D341Med (cell line): ENCODE measurements at places on chromosomes 4 and X.

- no peak for DNase-seq
These were observed 22.0 kb upstream of the PHKA2 start for GRCh38 chrX:19005909-19006308.

DNA sequence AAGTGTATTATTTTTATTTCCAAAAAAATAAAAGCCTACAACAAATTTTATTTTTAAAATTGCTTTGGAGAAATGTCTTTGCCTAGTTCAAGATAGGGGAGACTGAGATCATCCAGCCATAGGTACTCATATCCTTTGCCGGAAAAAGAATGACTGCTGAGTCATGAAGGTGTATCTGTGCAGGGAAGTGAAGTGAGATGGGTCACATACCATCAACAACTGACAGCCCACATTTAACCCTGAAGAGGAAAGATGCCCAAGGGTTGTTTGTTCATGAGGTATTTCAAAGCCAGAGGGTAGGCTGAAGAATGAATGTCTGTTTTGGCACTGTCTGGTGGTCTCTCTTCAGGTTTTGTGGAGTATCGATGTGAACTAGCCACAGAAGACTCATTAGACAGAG lies 106.7 kb upstream of the TTC29 start:
- no peak for DNase-seq

DNA sequence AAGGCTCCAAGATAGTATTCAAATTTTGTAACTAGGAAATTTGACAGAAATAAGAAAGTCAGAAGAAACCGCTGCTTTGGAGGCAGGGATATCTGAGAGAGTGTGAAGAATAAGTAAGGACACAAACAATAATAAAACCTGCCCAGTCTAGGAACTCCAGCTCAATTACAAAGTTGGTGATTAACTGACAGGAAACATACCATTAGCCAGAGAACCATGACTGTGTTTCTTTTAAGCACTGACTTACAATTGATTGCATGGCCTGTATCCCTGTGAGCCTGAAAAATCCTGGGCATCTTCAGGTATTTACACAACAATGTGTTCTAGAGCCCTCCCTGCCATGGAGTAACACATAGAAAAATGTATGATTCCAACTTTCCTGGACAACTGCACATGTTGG lies 127.4 kb downstream of the GRIA3 start:
- DNase-seq: no peak

- peak; percentile 24 for DNase-seq
These were observed 21.8 kb downstream of the NOP14 start for GRCh38 chr4:2941138-2942036.

- DNase-seq: no peak
These were observed 98.9 kb downstream of the BCOR start for GRCh38 chrX:39998636-39999406.

DNA sequence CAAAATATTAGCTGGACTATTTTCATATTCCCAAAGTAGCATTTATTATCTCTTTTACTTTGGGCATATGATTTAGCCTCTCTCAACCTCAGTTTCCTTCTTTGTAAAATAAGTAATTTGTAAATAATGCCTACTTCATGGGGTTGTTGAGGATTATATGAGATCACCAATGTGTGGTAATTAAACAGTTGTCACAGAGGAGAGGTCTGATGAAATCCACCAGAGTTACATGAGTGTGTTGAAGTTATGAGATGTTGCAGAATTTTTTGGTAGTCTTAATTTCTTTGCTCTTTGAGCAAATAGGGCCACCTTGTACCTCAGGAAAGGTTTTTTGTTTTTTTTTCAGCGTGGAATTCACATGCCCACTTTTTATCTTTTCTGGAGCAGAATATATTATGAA lies 1.4 kb downstream of the COX7B start:
- no peak for DNase-seq

- no peak for DNase-seq
These were observed 69.5 kb downstream of the PCDH19 start for GRCh38 chrX:100340491-100341141.

- DNase-seq: no peak
These were observed 1651.9 kb downstream of the C4orf33 start for GRCh38 chr4:130747842-130748241.

DNA sequence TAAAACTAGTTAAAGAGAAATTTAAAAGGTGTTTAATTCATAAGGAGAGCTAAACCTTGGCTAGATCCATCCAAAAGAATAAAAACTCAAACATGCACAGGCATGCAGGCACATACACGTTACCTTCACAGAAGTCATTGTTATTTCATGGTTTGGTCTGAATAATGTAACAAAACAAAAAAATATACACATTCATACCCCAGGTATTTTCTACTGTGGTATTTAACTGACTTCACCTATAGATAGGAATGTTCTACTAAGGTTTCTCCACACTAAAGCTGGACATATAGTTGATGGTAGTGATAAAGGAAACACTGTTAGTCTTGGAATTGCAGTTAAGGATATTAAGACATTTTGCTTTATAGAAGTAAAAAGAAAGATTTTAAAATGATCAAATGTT lies 283.6 kb upstream of the PCDH10 start:
- DNase-seq: no peak

DNA sequence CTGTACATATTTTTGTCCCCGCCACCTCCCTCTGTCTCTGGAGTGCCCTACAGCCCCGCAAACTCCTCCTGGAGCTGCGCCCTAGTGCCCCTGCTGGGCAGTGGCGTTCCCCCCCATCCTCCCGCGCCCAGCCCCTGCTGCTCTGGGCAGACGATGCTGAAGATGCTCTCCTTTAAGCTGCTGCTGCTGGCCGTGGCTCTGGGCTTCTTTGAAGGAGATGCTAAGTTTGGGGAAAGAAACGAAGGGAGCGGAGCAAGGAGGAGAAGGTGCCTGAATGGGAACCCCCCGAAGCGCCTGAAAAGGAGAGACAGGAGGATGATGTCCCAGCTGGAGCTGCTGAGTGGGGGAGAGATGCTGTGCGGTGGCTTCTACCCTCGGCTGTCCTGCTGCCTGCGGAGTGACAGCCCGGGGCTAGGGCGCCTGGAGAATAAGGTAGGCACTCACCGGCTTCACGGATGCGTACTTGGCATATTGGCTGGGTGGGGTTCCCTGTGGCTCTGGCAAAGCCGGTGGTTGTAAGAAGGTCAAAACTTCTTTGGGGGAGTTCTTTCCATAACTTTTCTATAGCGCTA lies 653 bp downstream of the HHIP start:
- DNase-seq: peak; percentile 78

GRCh38 chrX:41085512-41085877 lies 250 bp downstream of the USP9X start:
- DNase-seq: no peak

DNA sequence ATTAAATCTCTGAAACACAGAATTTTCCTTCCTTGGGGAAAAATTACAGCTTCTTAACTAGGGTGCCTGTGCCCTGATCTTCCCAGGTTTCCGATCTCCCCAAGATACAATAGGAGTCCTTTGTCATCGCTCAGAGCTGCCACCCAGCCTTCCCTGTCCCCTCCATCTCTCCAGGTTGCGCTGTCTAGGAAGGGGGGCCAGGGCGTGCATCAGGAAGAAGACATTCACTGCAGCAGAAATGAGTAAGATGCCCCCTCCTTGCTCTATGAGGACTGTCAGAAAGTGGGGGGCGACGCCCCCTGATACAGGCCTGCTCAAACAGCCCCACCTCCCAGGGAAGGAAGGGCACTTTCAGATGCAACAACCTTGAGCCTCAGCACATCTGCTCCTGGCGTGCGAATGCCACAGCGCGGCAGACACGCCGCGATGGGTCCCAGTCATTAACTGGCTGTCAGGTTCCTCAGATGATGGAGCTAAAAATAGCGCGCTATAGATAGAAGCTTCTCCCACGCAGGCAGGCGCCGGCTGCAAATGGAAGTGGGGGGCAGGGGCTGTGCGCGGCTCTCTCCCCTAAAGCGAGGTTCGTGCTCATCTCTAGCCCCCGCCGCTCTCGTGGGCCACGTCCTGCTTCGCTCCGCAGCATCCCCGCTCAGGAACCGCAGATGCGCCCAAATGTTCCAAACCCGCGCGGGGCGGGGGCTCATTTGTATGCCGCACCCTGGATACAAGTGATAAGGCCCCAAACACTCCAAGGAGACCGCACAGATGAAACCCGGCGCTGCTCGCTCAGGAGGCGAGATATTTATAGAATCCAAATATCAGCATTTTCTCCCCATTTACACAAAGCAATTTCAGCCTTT lies 57.6 kb upstream of the LGI2 start:
- no peak for DNase-seq

DNA sequence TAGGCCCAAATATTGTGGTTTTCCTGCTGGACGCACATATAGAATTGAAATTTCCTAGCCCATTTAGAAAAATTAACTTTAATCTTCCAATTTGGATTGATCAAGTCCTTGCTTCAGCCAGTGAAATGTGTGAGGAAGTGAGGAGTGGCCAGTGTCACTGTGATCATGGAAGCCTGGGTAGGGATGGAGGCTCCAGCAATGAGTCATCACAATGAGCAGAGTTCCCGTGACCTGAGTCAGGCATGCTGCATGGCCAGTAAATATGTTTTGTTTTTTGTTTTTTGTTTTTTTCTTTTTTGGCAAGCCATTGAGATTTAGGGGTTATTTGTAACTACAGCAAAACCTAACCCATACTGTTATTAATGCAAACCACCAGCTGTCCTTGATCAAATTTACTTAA lies 52.1 kb downstream of the IDS start:
- DNase-seq: no peak
